Effector memory CD8-positive, alpha-beta T cell (primary cell): ENCODE measurements at places on chromosomes 7 and 10.

GRCh38 chr10:100286051-100287033 lies at the start of gene BLOC1S2:
Gene BLOC1S2 (minus strand): TSS chr10:100286680. CDS start chr10:100286659, 21 bp downstream.
- H3K4me3 ChIP-seq, result peak within 1 kb of the TSS; percentile 92
- H3K36me3 ChIP-seq, result peaks cover 25% of the 10 kb centered on the region
- peak within 1 kb of the TSS; percentile 96 for H3K27ac ChIP-seq

- no peaks in the 10 kb centered on the region for H3K36me3 ChIP-seq
- no peaks in the 10 kb centered on the region for H3K4me1 ChIP-seq
- DNase-seq, result no peak
- no peak overlapping the region for H3K4me3 ChIP-seq
- H3K27ac ChIP-seq, result no peak overlapping the region
Measured at GRCh38 chr10:94146746-94147145, 153.0 kb downstream of the PLCE1 start.

DNA sequence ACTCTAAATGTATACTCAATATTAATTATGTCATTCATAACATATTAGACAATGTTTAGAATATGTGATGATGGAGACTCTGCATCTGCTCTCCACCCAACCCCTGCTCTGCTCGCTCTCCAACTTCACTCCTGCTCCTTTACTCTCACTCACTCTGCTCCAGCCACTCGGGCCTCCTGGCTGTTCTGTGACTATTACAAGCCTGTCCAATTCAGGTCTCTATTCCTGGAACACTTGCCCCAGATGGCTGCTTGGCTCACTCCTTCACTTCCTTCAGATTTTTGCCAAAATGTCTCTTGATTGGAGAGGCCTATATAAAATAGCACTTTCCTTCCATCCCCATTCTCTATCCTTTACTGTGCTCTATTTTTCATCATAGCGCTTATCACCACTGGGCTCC lies 84.8 kb downstream of the HBP1 start:
- no peak overlapping the region for H3K4me3 ChIP-seq
- H3K36me3 ChIP-seq, result peaks cover 3% of the 10 kb centered on the region
- no peak for DNase-seq
- no peaks in the 10 kb centered on the region for H3K27me3 ChIP-seq
- no peak overlapping the region for H3K27ac ChIP-seq
- peaks cover 4% of the 10 kb centered on the region for H3K4me1 ChIP-seq

GRCh38 chr10:18583575-18584270 lies 67.7 kb downstream of the NSUN6 start:
- peaks cover 10% of the 10 kb centered on the region for H3K4me1 ChIP-seq
- peaks cover 9% of the 10 kb centered on the region for H3K36me3 ChIP-seq
- no peak overlapping the region for H3K4me3 ChIP-seq
- H3K27me3 ChIP-seq, result no peaks in the 10 kb centered on the region
- no peak for DNase-seq

- H3K27me3 ChIP-seq, result no peaks in the 10 kb centered on the region
- no peaks in the 10 kb centered on the region for H3K36me3 ChIP-seq
- no peak for DNase-seq
- no peak overlapping the region for H3K4me3 ChIP-seq
- no peak overlapping the region for H3K27ac ChIP-seq
Measured at GRCh38 chr10:70776455-70777005, 8.6 kb downstream of the TBATA start.

- H3K27ac ChIP-seq, result no peak overlapping the region
- H3K4me3 ChIP-seq, result no peak overlapping the region
- no peak for DNase-seq
- H3K27me3 ChIP-seq, result peaks cover 6% of the 10 kb centered on the region
- H3K36me3 ChIP-seq, result peaks cover 2% of the 10 kb centered on the region
Measured at GRCh38 chr10:126156012-126156411, 232.3 kb downstream of the ADAM12 start.

- H3K27ac ChIP-seq, result no peak overlapping the region
- H3K27me3 ChIP-seq, result peaks cover 8% of the 10 kb centered on the region
- H3K4me3 ChIP-seq, result peak overlapping the region; percentile 11
- DNase-seq, result no peak
- peaks cover 12% of the 10 kb centered on the region for H3K4me1 ChIP-seq
Measured at GRCh38 chr7:6250364-6250833, 22.0 kb downstream of the CYTH3 start.

- no peak overlapping the region for H3K4me3 ChIP-seq
- no peak for DNase-seq
- no peaks in the 10 kb centered on the region for H3K36me3 ChIP-seq
- peaks cover 54% of the 10 kb centered on the region for H3K27me3 ChIP-seq
- peaks cover 3% of the 10 kb centered on the region for H3K4me1 ChIP-seq
Measured at GRCh38 chr10:33341637-33342036, 7.2 kb upstream of the NRP1 start.

- H3K36me3 ChIP-seq, result no peaks in the 10 kb centered on the region
- no peak overlapping the region for H3K27ac ChIP-seq
- DNase-seq, result no peak
- no peak overlapping the region for H3K4me3 ChIP-seq
- H3K27me3 ChIP-seq, result peaks cover 8% of the 10 kb centered on the region
Measured at GRCh38 chr7:137728426-137728825, 118.3 kb downstream of the DGKI start.

DNA sequence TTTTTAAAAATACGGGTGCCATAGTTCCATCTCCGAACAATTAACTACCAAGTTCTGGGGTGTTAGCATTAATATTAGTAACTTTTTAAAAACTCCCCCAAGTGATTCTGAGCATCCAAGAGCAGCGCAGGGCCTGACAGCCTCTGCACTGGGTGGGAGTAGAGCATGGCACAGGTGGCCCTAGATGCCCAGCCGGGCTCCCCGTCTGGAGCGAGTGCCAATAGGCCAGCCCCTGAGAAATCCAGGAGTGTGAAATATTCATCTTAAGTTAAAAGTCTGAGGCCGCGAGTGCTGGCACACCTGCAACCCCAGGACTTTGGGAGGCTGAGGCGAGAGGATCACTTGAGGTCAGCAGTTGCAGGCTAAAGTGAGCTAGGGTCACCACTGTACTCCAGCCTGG lies 16.2 kb downstream of the FAM107B start:
- H3K36me3 ChIP-seq, result peaks cover 3% of the 10 kb centered on the region
- no peak for DNase-seq
- H3K4me1 ChIP-seq, result peaks cover 6% of the 10 kb centered on the region
- H3K27me3 ChIP-seq, result no peaks in the 10 kb centered on the region
- no peak overlapping the region for H3K4me3 ChIP-seq
- no peak overlapping the region for H3K27ac ChIP-seq

DNA sequence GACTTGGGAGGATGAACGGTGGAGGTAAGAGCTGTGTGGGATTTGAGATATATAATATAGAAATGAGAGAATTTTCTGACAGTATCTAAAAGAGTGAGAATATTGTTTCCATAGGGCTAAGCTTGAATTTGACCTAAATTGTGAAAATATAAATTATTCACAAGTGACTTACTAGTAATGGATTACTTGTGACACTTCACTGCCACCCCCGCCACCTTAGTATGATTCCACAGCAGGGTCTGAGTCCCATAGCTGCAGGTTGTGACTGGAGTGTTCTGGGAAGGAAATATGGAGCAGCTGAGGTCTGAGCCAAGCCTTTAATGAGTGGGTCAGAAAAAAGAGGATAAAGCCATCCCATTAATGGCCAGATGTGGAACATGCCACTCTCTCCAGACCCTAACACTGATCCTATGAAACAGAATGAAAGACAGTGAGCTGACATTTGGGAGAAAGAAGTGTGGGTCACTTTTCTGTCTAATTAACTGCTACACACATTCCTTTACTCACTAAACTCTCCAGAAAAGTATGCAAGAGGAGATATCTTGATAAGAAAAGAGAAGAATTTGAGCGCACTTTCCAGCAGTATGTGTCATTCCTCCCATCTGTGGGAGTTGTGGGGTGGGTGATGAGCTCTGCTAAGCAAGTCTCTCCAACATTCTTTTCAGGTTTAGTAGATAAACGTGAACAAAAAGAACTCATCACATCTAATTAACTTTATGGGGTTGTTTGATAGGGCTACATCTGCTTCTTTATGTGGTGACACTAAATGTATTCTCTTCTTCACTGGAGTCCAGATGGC lies 1193.4 kb downstream of the SORCS3 start:
- H3K27me3 ChIP-seq, result no peaks in the 10 kb centered on the region
- DNase-seq, result no peak
- no peak overlapping the region for H3K27ac ChIP-seq

GRCh38 chr7:140889645-140890044 lies 35.1 kb downstream of the BRAF start:
- no peak overlapping the region for H3K27ac ChIP-seq
- DNase-seq, result no peak
- no peaks in the 10 kb centered on the region for H3K36me3 ChIP-seq
- H3K27me3 ChIP-seq, result no peaks in the 10 kb centered on the region
- H3K4me3 ChIP-seq, result no peak overlapping the region

GRCh38 chr7:140610204-140611165 lies 30.1 kb downstream of the DENND2A start:
- no peak overlapping the region for H3K27ac ChIP-seq
- H3K36me3 ChIP-seq, result no peaks in the 10 kb centered on the region
- no peaks in the 10 kb centered on the region for H3K4me1 ChIP-seq
- H3K4me3 ChIP-seq, result no peak overlapping the region
- DNase-seq, result no peak

DNA sequence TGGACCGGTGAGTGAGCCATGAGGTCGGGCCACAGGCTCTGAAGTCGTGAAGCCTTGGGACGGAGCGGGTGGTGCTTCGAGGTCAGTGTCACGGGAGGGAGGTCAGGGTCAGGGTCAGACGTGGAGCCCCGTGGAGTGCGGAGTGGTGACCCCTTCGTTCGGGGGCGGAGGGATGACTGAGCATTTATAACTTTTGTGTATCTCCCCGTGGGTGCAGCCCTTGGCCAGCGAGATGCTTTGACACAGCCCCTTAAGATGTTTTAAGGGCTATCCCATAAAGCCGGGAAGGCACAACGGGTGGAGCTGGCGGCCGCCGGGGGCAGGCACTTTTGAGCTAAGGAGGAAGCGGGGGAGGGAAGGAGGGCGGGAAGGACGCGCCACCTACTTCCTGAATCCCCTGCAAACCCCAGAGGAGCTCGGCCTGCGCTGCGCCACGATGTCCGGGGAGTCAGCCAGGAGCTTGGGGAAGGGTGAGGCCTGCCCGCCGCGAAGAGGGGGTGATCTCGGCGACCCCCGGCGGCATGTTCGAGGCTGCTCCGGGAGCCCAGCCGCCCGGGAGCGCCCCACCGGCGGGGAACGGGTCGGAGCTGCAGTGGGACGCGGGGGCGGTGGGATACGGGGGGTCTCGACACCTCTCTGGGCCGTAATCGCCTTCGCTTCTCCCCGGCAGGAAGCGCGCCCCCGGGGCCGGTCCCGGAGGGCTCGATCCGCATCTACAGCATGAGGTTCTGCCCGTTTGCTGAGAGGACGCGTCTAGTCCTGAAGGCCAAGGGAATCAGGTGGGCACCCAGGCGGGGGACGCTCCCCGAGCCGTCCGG lies at the start of gene GSTO1:
Gene GSTO1, plus strand, starts transcription at position 400 of the 818 bp plus-strand sequence. Its CDS starts 37 bp downstream, at position 437.
- H3K36me3 ChIP-seq, result peaks cover 27% of the 10 kb centered on the region
- DNase-seq, result peak; percentile 22
- H3K4me1 ChIP-seq, result peaks cover 50% of the 10 kb centered on the region

GRCh38 chr7:5553298-5553877 lies 129.8 kb upstream of the TNRC18 start:
- DNase-seq, result no peak
- H3K4me3 ChIP-seq, result no peak overlapping the region
- H3K27me3 ChIP-seq, result no peaks in the 10 kb centered on the region
- H3K27ac ChIP-seq, result no peak overlapping the region

GRCh38 chr7:76281006-76281705 lies 21.3 kb upstream of the HSPB1 start:
- H3K27ac ChIP-seq, result no peak overlapping the region
- H3K36me3 ChIP-seq, result peaks cover 10% of the 10 kb centered on the region
- DNase-seq, result no peak

DNA sequence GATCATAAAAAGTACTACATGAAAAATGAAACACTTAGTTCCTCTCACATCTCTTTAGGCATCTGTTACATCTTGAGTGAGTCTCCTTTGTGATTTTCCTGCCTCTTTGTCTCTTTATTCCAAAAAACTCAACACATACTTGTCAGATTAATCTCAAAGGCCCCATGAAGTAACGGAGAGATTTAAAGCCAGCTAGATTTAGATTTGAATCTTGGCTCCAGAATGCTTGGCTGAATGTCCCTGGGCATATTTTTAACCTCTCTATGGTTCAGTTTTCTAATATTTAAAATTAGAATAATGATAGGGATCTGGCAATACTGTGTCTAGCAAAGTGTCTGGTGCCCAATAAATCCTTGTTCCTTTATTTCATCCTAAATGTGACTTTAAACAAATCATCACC lies 140.0 kb downstream of the DGKB start:
- no peaks in the 10 kb centered on the region for H3K27me3 ChIP-seq
- no peak for DNase-seq
- no peak overlapping the region for H3K27ac ChIP-seq
- no peak overlapping the region for H3K4me3 ChIP-seq
- no peaks in the 10 kb centered on the region for H3K4me1 ChIP-seq

GRCh38 chr7:148084138-148084537 lies 506.4 kb upstream of the C7orf33 start:
- H3K27me3 ChIP-seq, result no peaks in the 10 kb centered on the region
- no peak for DNase-seq
- H3K4me1 ChIP-seq, result no peaks in the 10 kb centered on the region
- no peaks in the 10 kb centered on the region for H3K36me3 ChIP-seq
- H3K27ac ChIP-seq, result no peak overlapping the region

DNA sequence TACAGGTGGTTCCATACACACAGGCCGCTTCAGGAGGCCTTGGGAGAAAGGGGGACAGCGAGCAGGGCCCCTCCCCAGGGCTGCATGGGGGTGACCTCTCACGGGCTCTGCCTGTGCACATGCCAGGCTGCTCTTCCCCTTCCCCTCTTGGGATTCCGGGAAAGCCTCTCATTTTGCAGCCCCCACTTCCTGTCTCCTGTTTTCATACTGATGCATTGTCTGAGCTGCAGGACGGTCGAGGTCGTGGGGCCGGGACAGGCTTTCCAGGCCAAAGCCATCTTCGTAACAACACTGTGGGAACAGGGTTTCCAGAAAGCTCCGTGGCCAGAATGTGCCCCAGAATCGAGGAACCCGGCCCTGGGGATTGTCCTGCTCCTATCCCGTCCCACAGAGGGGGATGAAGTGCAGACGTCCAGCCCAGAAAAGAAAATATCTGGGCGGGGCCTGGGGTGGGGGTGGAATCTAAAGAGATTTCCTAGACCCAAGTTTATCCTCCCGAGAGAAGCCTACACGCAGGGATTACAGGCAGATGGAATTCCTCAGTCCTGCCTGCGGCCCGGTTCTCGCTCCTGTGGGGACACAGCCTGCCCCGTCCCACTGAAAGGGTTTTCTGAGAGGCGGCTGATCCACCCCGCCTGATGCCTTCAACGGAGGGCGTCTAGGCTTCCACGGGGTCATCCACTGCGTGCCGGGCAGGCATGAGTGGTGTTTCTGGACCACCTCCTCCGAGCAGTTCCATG lies 29.5 kb upstream of the DNAAF5 start:
- H3K27ac ChIP-seq, result no peak overlapping the region
- no peaks in the 10 kb centered on the region for H3K27me3 ChIP-seq
- no peak overlapping the region for H3K4me3 ChIP-seq
- H3K4me1 ChIP-seq, result no peaks in the 10 kb centered on the region
- DNase-seq, result no peak

- peak overlapping the region; percentile 80 for H3K27ac ChIP-seq
- peak overlapping the region; percentile 40 for H3K4me3 ChIP-seq
- H3K4me1 ChIP-seq, result peaks cover 18% of the 10 kb centered on the region
- no peaks in the 10 kb centered on the region for H3K27me3 ChIP-seq
- peak; percentile 21 for DNase-seq
- H3K36me3 ChIP-seq, result no peaks in the 10 kb centered on the region
Measured at GRCh38 chr10:110803830-110804338, 67.8 kb upstream of the PDCD4 start.

- H3K4me3 ChIP-seq, result no peak overlapping the region
- H3K27me3 ChIP-seq, result peaks cover 61% of the 10 kb centered on the region
- no peak overlapping the region for H3K27ac ChIP-seq
- DNase-seq, result no peak
- H3K36me3 ChIP-seq, result peaks cover 18% of the 10 kb centered on the region
- H3K4me1 ChIP-seq, result peaks cover 24% of the 10 kb centered on the region
Measured at GRCh38 chr7:157573244-157573643, 236.4 kb downstream of the DNAJB6 start.
